ENCODE measurements at places on chromosomes 5 and 9. TPM values are rescaled to one million over a fixed set of nuclear protein-coding genes. Genes with fewer than 3 reads are reported as not detected.

Gene PAPPA
- 11.1 TPM for total RNA-seq

Gene PCDHA1
- not detected for total RNA-seq

Gene NUTM2G
- total RNA-seq: not detected

Gene TAF1L
- not detected for total RNA-seq

Measured in bronchus fibroblast of lung (primary cell).